ENCODE measurements at places on chromosomes 5 and 9. TPM values are rescaled to one million over a fixed set of nuclear protein-coding genes. Genes with fewer than 3 reads are reported as not detected.

- no peak for DNase-seq
These were observed 381.6 kb downstream of the EFNA5 start for GRCh38 chr5:107289030-107289714.

DNA sequence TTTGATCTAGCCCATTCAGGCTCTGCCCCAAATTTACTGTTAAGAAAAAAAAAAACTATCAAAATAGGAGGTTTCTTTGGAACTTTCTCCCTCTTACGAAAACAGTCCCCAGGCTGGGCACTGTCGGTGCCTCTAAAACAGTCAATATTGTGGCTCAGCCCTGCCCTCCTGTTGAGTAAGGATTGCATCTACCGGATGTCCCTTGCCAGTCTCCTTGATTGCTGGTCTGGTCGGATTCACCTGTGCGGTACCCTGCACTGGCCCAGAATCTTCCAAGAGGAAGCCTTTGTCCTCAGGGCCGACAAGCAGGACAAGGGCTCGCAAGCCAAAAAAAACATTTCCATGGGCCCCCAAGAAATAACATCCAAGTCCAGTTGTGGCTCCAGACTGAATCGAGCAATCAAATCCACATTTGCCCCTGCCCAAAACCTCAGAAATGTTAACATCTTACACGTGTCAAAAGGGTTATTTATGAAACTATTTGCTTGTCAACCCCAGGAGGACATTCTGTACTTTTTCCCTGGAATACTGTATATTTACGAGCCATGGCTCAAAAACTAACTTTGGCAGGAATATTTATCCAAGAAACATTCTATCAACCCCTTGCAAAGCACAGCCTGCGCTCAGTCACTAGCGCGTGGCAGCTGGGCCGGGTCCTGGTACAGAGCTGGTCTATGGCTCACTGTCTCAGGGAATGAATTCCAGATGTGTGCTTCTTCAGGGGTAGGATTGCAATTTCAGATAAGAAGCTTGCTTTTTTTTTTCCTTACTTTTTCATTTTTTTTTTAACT is 129.2 kb upstream of the ADRA1B start:
- DNase-seq: no peak

DNA sequence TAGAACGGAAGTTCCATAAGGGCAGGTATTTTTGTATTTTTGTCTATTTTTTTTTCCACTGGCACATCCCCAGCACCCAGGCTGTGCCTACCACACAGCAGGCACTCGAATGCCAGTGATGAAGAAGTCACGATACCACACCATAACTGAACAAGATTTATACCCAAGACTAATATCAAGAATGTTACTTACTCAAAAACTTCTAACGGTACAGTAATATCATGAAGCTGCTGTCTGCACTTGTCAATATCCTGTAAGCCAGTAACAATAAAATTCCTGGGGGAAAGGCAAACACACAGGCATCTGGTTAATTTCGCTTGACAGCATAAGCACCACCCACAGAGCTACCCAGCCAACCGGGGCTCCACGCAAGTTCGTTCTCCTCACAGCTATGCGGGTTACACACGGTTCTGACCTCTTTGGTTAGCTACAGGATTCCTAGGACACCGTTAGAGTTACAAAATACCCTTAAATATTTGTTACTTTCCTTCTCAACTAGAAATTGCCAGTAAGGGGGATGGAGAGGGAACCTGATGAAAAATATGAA is 1.3 kb downstream of the MED10 start:
- no peak for DNase-seq

DNA sequence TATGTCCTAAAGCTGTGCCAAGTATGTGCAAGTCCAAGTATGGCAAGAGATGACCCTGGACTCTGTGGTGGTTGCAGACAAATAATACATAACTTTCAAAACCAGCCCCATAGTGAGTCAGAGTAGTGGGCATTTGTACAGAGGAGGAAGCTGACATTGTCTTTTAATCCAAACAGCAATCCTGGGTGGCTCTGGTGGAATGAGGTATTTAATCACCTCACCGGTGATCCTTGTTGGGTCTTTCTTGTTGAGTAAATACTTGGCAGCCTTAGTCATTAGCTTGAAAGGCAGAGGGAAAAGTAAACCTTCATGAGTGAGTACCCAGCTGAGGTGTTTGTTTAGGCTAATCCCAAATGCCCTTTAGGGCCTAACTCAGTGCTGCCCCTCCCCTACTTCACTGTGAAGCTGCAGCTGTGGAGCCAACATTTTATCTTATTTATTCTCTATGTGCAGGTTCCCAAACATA is 148.7 kb upstream of the SLC12A2 start:
- DNase-seq: no peak

The ZFP2 gene
- 3.5 TPM for total RNA-seq

DNA sequence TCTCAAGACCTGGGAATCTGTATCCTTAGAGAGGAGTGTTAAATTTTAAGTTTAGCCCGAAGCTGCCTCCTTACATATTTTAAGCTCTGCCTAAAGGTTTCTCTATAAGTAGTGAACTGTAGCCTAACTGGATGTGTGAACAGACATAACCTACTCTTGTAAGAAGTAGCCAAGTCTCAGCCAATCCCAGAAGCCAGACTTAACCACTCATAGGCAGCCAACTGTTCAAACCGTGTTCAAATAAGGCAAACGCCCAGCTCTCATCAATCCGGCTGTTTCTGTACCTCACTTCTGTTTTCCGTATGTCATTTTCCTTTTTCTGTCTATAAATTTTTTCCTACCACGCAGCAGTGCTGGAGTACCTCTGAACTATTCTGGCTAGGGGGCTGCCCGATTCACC is 58.7 kb upstream of the HRH2 start:
- no peak for DNase-seq

DNA sequence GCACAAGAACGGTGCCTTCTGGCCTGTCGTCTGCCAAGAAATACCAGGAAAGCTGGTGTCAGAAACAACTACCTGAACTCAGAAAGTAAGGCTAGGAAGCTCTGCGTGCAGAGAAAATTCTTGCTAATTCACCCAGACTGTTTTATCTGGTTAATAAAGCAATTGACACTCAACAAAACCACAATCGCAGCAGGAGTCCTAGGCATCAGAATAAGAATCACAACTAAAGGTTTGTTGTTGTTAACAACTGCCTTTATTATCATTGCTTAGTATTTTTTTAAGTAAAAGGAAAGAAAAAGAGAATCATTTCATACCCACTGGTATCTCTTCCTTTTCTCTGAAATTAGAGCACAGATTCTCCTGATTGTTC is 3.9 kb upstream of the ISL1 start:
- no peak for DNase-seq

GRCh38 chr5:4905674-4906520 is 234.2 kb upstream of the ADAMTS16 start:
- DNase-seq: no peak

GRCh38 chr5:115639377-115639776 is 13.5 kb upstream of the TMED7 start:
- DNase-seq: no peak

DNA sequence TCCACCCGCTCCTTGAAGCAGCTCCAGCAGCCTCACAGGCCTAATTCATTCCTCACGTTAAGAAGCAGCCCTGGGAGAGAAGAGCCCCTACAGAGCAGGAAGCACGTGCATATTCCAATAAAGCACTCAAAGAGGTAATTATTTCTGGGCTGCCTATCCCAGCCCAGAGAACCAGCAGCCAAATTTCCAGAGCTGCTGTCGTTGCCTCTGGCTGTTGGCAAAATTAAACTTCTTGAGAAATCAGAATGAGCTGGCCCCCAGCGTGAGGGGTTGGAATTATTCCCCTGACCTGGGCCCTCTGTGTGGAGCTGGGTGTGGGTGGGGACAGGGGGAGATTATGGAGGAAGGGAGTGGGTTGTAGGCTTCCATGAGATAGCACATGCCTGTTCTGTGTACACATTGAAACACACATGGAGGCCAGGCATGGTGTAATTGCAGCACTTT is 86.8 kb upstream of the HSPA9 start:
- no peak for DNase-seq

GRCh38 chr9:14829204-14829603 is 81.0 kb downstream of the FREM1 start:
- no peak for DNase-seq

- no peak for DNase-seq
These were observed 26.5 kb downstream of the PPP2R2B start for GRCh38 chr5:146852089-146852488.

The PPP3R2 gene
- not detected for total RNA-seq

The PALM2AKAP2 gene
- total RNA-seq: not detected

DNA sequence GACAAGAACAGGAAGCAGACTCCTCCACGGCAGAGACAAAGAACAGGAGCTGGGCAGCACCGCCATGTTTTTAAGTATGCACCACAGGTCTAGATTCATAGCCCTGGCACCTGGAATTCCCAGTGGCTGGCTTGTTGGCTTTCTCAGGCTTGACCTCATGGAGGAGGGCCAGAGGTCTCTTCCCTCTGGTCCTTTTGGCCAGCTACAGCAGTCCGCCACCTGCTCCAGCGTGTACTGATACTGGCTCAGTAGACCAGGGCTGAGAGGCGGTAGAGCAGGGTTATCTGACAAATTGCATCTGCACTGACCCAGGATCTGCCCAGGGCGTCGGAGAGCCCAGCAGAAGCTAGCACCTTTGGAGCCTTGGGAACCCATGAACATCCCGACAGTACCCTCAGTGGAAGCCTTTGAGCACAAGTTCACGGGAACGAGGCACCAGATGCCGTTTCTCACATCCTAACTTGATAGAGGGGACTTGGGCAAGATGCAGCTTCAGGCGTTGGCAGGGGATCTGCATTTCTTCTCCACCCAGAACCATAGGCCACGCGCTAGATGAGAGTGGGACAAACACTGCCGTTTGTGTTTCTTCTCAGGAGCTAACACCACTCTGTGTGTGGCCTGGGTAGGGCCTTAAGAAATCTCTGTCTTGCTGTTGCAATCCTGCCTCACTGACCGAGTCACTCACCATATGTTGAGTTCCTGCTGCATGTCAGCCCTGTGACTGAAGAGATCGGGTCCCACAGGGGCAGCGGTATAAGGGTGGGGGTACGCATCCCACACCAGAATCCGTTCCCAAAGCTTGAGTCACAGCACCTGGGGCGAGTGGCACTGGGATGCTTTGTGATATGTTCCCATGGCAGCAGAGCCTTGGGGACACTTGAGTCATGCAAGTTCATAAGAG is 90.3 kb upstream of the OTULINL start:
- no peak for DNase-seq

The ADGRV1 gene
- total RNA-seq: 0.13 TPM

GRCh38 chr5:157744051-157745011 is 819 bp downstream of the LSM11 start:
- no peak for DNase-seq

The PCDHGA6 gene
- total RNA-seq: 0.68 TPM

The NOTCH1 gene
- 84.3 TPM for total RNA-seq

DNA sequence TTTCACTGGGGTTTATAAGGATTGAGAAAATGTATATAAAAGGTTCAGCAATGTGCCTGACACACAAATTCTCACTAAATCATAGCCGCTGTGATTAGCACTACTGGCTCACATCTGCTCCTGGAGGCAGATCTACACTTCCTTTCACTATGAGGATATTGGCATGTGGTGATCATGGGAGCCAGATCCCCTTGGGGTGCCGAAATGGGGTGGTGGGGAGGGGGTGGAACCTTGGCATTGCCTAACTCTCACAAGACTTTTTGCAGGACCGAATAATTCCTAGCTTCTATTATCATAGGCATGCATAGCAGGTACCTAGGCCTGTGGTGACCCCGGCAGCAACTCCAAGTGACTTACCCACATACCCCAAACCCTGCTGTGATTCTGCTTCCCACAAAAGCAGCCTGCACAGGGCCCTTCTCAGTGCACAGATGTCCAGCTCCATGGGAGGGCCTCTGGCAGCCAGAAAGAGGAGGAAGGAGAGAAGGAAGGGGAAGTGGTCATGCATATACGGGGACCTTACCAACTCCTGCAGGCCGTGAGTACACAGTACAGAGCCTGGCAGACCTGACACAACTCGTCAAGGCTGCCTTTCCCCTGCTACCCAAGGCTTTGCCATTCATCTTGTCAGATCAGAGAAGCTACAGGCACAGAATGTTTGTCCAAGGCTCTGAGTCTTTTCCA is 61.3 kb upstream of the IQGAP2 start:
- DNase-seq: no peak

GRCh38 chr5:158718738-158719505 is 380.8 kb downstream of the EBF1 start:
- no peak for DNase-seq

DNA sequence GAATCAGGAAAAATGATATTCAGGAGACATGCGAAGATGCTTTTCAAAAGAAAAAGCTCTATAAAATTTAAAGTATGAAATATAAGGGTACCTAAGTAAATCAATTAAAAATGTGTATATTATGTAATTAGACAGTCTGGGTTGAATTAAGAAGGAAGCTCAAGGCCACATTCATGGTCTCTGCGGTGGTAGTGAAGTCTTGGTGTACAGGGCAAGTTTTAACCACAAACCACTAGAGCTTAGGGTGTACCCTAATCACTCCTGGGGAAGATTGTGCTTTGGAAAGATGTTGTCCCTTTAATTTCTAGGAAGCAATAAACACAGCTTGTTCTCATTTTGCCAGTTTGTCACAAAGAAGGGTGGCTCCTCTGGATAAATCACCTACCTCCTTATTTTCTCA is 287.2 kb upstream of the ZNF608 start:
- DNase-seq: no peak

DNA sequence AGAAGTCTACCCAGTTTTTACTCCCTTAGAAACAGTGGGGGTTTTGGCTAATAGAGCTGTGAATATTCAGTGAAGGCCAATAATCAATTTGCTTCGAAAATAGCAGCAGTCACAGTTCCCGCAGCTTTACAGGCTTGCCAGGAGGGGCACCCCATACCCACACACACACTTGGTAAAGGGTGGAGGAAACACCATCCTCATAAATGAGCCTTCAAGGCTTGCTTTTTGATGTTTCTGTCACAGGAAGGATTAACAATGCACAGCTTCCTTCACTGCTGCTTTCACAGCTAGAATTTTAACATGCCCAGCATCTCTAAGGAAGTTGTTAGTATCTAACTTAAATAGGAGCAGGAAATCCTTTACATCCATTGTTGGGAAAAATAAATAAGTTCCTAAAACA is 1247.5 kb upstream of the C9orf72 start:
- DNase-seq: no peak

The ABO gene
- total RNA-seq: not detected

The DNAH5 gene
- not detected for total RNA-seq

The KLHL3 gene
- 36.2 TPM for total RNA-seq

GRCh38 chr9:122988920-122989621 is 44.4 kb upstream of the GPR21 start:
- no peak for DNase-seq

DNA sequence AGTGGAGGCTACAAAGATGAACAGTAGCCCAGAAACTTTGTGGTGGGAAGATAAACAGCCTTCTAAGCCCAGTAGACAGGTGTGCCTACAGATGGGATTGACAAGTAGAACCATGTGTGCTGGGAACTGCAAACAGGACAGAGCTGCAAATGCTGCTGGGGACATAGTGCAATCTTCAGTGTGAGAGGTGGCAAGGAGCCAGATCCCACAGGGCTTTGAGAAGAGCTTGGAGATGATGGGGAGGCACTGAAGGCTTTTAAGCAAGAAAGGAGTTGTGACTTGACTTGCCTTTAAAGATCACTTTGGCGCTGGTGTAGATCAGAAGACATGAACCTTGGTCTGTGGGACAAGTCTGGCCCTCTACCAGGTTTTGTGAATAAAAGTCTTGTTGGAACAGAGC is 675.2 kb downstream of the ACTL7B start:
- no peak for DNase-seq

- no peak for DNase-seq
These were observed at the start of gene ANKDD1B for GRCh38 chr5:75611311-75612225. Gene ANKDD1B, plus strand, starts transcription at chr5:75611453. Its CDS starts 182 bp downstream, at chr5:75611635.

Measured in naive thymus-derived CD8-positive, alpha-beta T cell (primary cell).